ENCODE measurements at places on chromosomes 7 and 10. TPM values are rescaled to one million over a fixed set of nuclear protein-coding genes. Genes with fewer than 3 reads are reported as not detected.

The TMEM273 gene
- total RNA-seq: 3.8 TPM

The GPR15LG gene
- 404 TPM for total RNA-seq

The CLEC5A gene
- 0.20 TPM for total RNA-seq

The LRRC17 gene
- total RNA-seq: 0.32 TPM

The OR2A14 gene
- total RNA-seq: not detected

The DAGLB gene
- 11.2 TPM for total RNA-seq

Measured in esophagus mucosa (tissue), 1 donor.